ENCODE measurements at places on chromosomes 16 and 17. TPM values are rescaled to one million over a fixed set of nuclear protein-coding genes. Genes with fewer than 3 reads are reported as not detected.

DNA sequence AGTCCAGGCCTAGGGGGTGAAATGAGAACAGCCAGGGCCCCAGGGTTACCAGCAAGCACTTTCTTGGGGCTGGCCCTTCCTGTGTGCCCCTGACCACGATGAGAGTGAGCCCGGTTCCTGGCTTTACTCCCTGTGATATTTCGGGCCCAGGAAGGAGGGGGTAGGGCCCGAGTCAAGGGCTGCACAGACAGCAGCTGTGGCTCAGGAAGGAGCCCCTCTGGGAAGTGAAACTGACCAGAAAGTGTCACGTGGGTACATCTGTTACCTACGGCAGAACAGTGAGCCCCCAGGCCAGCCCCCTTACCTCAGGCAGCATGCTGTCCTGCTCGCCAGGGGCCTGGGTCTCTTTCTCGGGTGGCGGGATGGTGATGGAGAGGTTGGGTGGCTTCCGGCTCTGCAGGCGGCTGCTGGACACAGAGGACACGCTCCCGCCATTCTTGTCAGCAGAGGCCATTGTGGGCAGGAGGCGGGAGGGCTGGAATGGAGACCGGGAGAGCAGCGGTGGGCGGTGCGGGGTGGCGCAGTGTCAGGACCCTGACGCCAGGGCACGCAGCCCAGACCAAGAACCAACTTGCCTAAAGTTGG lies 13.8 kb downstream of the AANAT start:
- H3K27ac ChIP-seq, result no peak overlapping the region
- H3K4me3 ChIP-seq, result no peak overlapping the region
- no peaks in the 10 kb centered on the region for H3K4me1 ChIP-seq
- H3K27me3 ChIP-seq, result no peaks in the 10 kb centered on the region
- DNase-seq, result no peak
- peaks cover 18% of the 10 kb centered on the region for H3K36me3 ChIP-seq

DNA sequence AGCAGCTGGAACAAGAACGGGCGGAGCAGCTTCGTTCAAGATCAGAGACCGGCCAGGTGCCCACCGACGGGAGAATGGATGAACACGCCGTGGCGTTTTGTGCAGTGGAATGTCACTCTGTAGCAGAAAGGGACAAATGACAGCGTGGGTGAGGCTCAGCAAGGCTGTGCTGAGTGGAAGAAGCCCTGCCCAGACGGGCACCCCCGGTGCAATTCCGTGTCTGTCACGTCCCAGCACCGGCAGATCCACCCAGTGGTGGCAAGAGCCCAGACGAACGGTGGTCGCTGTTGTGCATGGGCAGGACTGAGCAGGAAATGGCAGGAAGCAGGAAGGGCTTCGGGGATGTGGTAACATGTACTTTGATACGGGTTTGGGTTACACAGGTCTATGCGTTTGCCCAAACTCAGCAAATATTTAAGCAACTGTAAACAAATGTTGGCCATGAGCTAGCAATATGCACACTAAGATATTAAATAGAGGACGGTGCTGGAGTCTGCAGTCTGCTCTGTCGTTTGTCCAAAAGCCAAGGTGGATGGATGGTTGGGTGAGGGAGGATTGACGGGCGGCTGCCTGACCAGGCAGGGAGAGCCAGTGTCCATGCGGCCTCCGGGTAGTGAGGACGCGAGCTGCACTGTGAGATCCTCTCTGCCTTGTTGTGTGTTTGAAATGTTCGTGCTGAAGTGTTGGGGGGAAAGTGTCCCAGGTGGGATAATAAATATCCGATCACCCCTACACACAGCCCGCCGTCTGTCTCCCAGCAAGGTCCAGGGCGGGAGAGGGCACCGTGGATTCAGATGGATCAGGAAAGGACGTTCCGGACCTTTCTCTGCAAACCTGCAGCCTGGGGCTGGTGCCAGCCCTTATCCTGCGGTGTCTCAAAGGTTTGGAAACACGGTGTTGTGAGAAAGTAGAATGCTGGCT lies 48.4 kb downstream of the COX4I1 start:
- DNase-seq, result no peak
- no peak overlapping the region for H3K4me3 ChIP-seq
- H3K4me1 ChIP-seq, result peaks cover 27% of the 10 kb centered on the region
- H3K36me3 ChIP-seq, result no peaks in the 10 kb centered on the region
- H3K27me3 ChIP-seq, result peaks cover 86% of the 10 kb centered on the region
- H3K27ac ChIP-seq, result no peak overlapping the region

The ALOX12B gene
- total RNA-seq, result not detected

The GNGT2 gene
- total RNA-seq, result not detected

The GAN gene
- total RNA-seq, result 22.0 TPM

DNA sequence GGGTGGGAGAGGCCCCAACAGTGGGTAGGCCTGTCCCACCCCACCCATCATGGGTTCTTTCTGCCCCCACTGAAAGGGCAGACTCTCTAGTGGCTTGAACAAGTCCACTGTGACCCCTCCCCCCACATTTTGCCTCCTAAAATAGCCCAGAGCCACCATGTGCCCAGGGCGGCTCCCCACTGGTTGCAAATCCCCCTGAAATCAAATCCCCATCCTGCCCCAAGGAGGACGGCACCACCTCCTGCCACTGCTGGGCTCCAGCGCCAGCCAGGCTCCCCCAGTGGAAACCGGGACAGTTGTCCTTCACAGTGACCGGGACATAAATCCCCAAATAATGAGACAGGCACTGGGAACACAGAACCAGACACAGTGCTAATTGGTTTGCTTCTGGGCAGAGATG lies 20.5 kb downstream of the ZNF385C start:
- no peaks in the 10 kb centered on the region for H3K36me3 ChIP-seq
- peaks cover 70% of the 10 kb centered on the region for H3K27me3 ChIP-seq
- no peak overlapping the region for H3K27ac ChIP-seq
- no peak for DNase-seq
- no peak overlapping the region for H3K4me3 ChIP-seq

The KIF2B gene
- not detected for total RNA-seq

DNA sequence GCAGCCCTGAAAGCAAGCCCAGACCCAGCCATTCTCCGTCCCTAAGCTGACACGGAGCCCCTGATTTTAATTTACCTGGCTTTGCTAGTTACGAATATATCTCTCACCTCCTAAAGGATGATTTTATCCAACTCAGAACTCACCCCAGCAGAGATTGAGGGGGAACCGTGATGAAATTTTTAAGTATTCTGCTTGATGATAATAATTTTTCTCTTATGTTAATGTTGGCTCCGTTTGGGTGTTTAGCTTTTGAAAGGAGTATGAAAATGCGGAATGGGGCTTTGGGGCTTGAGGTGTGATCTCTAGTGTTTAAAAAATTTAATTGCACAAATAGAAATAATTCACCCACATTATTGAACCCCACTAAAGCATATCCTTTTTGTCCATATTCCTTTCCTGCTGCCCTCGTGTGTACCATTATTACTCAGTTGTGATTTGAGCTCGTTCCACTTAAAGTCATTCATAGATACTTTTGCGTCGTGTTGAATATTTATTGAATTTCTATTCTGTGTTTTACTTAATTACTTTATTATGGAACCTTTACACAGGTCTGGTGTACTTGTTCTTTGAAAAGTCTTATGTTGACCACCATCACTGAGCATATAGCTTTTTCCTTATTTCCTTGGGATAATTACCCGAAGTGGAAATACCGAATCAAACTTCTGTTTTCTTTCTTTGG lies 775 bp downstream of the PRPSAP2 start:
- no peaks in the 10 kb centered on the region for H3K27me3 ChIP-seq
- peak overlapping the region; percentile 75 for H3K4me3 ChIP-seq
- peaks cover 25% of the 10 kb centered on the region for H3K36me3 ChIP-seq
- H3K4me1 ChIP-seq, result no peaks in the 10 kb centered on the region
- DNase-seq, result no peak
- H3K27ac ChIP-seq, result peak overlapping the region; percentile 79

- H3K4me3 ChIP-seq, result peak overlapping the region; percentile 29
- peak overlapping the region; percentile 92 for H3K27ac ChIP-seq
- peaks cover 64% of the 10 kb centered on the region for H3K4me1 ChIP-seq
- peaks cover 68% of the 10 kb centered on the region for H3K36me3 ChIP-seq
- H3K27me3 ChIP-seq, result no peaks in the 10 kb centered on the region
Measured at GRCh38 chr17:77475016-77475976, 334.5 kb downstream of the SEC14L1 start.

The DHRS11 gene
- total RNA-seq, result 53.3 TPM

GRCh38 chr17:16975744-16976625 lies 4.1 kb upstream of the TNFRSF13B start:
- H3K27me3 ChIP-seq, result peaks cover 41% of the 10 kb centered on the region
- no peak for DNase-seq
- H3K36me3 ChIP-seq, result no peaks in the 10 kb centered on the region

GRCh38 chr17:791829-792228 lies 9.7 kb downstream of the MRM3 start:
- no peaks in the 10 kb centered on the region for H3K27me3 ChIP-seq
- H3K4me3 ChIP-seq, result no peak overlapping the region
- no peak for DNase-seq
- no peaks in the 10 kb centered on the region for H3K4me1 ChIP-seq

The CCL8 gene
- total RNA-seq, result not detected

DNA sequence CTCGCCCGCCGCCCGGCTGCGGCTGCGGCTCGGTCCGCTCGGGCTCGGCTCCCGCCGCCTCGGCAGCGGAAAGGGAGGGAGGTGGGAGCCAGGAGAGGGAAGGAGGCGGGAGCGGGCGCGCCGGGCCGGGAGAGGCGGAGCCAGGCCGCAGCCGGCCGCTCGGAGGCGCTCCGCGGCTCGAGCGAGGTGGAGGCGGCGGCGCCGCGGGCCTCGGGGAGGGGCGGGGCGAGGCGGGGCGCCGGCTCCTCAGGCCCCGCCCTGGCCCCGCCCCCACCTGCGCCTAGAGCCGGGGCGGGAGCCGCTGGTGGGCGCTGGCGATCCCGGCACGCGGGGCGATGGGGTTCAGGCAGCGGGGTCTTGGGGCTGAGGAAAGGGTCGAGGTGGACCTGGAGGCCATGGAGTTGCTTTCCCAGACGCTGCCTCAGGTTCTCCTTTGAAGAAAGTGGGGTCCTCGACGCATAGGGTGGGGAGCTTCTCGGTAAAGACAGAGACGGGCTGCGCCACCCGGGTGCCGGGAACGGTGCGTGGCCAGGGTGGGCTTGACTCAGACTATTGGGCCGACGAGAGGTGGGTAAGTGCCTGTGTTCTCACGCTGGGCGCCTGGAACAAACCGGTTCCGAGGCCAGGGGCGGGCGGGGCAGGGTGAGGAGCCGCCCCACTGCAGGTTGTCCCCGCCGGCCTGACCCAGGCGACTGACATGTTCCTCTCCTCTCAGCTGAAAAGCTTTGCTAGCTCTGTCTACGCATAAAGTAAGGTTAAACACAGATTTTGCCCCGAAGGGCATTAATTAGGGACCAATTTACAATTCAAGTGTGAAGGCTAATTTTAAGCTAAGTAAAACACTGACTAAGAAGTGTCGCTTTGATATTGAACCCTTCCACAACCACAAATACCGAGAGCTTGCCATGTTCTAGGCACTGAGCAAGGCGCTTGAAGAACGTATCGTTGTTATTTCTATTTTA lies at the start of gene CMTM4:
TSS of gene CMTM4 (minus strand) at position 75 of the 962 bp plus-strand sequence. CDS start 218 bp downstream, outside the sequence.
- peak within 1 kb of the TSS; percentile 56 for H3K27ac ChIP-seq
- H3K4me3 ChIP-seq, result peak within 1 kb of the TSS; percentile 89
- H3K36me3 ChIP-seq, result peaks cover 35% of the 10 kb centered on the region
- DNase-seq, result peak; percentile 95
- peaks cover 26% of the 10 kb centered on the region for H3K4me1 ChIP-seq

Measured in Calu3 (cell line).